Activated CD8-positive, alpha-beta T cell treated with anti-CD3 and anti-CD28 coated beads for 36 hours (primary cell): ENCODE measurements at places on chromosomes 3 and 15. TPM values are rescaled to one million over a fixed set of nuclear protein-coding genes. Genes with fewer than 3 reads are reported as not detected.
A peak's percentile ranks its signal among the peaks of the same experiment; 100 is the strongest.

GRCh38 chr15:77021803-77022381 lies 27.0 kb downstream of the PSTPIP1 start:
- DNase-seq: peak; percentile 81

GRCh38 chr3:97705764-97706163 lies 58.8 kb upstream of the ARL6 start:
- no peak for DNase-seq

DNA sequence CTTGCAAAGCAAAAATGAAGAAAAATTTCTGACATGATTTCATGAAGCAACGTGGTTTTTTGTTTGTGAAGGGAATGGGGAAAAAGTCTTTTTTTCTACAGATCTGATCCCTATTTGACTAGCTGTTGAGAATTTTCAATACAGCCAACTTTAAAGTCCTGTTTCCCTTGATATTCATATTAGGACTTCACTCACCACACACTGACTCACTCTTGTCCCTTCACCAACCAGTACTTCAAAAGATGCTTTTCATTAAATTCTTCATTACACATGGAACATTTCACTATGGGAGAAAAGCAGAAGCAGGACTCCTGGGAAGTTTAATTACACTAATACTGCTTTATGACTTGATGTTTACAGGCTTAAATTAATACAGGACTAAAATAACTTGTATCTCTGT lies 16.6 kb downstream of the TRANK1 start:
- no peak for DNase-seq

MYLK gene
- total RNA-seq: 0.34 TPM

GRCh38 chr3:30332196-30333021 lies 274.0 kb upstream of the TGFBR2 start:
- DNase-seq: peak; percentile 39

GRCh38 chr3:141104151-141104821 lies 53.1 kb downstream of the SPSB4 start:
- no peak for DNase-seq

GRCh38 chr3:101825904-101826445 lies 23.3 kb upstream of the NFKBIZ start:
- no peak for DNase-seq

C2CD4A gene
- 1.0 TPM for total RNA-seq

QTRT2 gene
- total RNA-seq: 36.8 TPM

DNA sequence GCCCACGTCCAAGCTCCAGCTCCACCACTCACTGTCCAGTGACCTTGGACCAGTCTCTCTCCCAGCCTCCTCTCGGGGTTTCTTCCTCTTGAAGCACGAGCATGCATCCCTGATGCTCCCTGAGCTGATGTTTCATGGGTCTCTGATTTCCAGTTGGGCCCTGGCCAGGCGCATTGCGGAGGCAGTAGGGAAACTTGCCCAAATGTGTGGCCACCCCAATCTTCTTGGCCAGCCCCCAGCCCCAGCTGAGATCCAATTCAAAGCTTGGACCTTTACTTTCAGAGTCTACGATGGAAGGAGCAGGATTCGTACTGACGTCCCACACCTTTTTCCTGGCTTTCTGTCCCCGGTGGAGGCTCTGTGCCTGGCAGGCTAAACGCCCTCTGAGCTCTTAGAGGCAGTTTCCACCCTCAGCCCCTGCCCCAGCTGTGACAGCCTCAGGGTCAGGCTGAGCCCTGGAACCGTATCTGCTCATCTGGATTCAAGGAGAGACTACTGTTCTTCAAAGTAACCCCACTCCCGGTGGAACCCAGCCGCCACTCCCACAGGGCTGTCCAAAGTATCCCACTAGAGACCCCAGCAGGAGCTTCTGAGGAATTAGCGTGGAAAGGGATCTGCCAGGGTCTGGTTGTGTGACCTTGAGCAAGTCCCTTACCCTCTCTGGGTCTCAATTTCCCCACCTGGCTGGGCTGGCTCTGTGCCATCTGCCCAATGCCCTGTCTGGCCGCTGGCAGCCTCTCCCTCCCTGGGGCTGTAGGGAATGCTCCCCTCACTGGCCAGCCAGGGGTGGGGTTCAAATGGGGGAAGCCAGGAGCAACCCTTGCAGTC lies 37.4 kb downstream of the CPN2 start:
- no peak for DNase-seq

GRCh38 chr15:79539401-79539800 lies 107.3 kb downstream of the MINAR1 start:
- DNase-seq: no peak

- peak; percentile 76 for DNase-seq
Measured at GRCh38 chr3:129576514-129577352, 29.7 kb downstream of the PLXND1 start.

DNA sequence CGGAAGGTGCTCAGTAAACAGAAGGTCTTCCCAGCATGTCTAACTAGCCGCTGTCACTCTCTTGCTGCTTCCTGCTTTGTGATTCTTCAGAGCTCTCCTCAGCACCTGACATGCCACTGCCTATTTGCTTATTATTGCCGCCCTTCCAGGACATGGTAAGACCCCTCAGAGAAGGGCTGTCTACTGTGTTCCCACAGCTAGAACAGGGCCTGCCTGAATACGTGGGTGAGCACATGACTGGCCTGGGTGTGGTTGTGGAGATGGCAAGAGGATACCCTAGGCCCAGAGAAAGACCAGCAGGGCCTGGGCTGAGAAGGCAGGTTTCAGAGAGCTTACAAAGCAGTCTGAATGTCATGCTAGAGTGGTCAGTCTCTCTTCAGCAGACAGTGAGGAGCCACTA lies 2.4 kb upstream of the EPHB1 start:
- no peak for DNase-seq

LRRIQ4 gene
- not detected for total RNA-seq

GOLGA8R gene
- 3.1 TPM for total RNA-seq

PSTPIP1 gene
- total RNA-seq: 113 TPM

DNA sequence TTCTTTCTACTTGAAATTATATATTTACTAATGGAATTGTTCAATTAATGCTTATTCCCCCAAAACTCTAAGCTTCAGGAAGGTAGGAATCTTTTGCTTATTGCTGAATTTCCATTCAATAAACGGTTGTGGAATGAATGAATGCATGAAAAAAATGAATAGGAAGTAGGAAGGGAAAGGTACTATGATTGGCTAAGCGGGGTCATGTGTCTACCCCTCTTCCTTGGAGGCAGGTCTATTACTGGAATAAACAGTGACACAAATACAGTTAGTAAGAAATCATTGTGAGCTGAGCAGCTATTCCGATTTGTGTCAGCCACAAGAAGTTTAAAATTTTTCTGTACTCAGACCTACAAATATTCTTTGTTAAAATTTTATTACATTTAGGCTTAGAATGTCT lies 10.5 kb upstream of the TRA2B start:
- no peak for DNase-seq

CAMP gene
- total RNA-seq: not detected

TERC gene
- 21.7 TPM for total RNA-seq

DNA sequence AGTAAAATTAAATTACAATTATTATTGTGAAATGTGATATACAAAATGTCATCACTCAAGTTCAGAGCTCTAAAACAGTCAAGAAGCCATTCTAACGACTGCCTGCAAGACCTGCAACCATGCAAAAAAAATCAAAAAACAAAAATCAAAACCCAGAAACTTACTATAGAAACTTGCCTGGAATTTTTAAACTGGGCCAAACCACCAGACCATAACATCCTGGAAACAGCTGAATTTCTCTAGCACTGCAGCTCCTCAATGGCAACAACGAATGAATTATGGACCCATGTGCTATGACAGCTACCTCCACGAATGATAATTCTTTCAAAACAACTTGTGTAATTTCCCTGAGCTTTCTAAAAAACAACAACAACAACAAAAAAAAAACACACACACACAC lies 130.0 kb upstream of the KCNMB2 start:
- DNase-seq: no peak

NEK10 gene
- total RNA-seq: 0.58 TPM

ASB14 gene
- total RNA-seq: not detected

- no peak for DNase-seq
Measured at GRCh38 chr3:60770532-60770931, 480.7 kb downstream of the FHIT start.

ZNF860 gene
- total RNA-seq: not detected

GRCh38 chr3:176352716-176353334 lies 844.5 kb downstream of the TBL1XR1 start:
- DNase-seq: no peak
